COLO829 (cell line): ENCODE measurements at places on chromosomes 6 and 20.
A peak's percentile ranks its signal among the peaks of the same experiment; 100 is the strongest.

- DNase-seq, result no peak
Observed at GRCh38 chr20:60054716-60055634, 96.8 kb downstream of the CDH26 start.

DNA sequence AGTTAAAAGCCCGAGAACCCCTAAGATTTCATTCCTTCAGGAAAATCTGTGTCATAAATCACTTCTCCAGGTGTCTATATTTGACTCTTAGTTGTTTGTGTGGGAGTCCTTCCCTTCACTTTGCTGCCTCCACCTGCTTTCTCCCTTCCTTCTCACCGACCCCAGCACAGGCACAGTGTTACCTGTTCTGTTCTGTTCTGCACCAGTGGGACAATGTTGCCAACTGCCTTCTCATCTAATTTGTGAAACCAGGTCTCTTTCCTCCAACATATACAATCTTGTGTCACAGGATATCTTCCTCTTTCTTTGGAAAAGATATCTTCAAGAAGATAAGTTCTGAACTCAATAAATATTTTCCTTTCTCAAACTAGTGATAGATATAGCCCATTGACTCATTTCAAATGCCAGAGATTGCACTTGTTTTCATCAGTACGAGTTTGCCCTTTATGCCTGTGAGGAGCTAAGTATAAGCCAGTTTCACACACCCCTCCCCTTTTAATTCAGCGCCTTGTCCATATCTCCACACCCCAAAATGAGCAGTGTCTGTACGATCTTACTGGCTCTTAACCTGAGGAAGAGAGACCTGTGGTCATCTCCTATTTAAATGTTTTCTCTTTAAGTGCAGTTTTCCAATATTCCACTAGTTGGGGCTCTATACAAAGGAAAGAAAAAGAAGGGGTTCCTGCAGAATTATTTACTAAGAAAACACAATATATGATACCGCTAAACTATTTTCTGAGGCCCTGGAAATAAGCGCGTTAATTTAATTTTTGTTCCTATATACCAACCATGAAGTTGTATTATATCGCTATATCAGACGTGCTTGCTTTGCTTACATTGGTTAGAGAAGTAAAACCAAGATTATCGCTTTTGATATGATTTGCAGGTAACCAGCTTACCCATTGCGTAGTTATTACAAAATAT, 81.6 kb upstream of the PREP start:
- peak; percentile 33 for DNase-seq

- DNase-seq, result no peak
Observed at GRCh38 chr6:140079328-140079727, 704.9 kb upstream of the CITED2 start.

DNA sequence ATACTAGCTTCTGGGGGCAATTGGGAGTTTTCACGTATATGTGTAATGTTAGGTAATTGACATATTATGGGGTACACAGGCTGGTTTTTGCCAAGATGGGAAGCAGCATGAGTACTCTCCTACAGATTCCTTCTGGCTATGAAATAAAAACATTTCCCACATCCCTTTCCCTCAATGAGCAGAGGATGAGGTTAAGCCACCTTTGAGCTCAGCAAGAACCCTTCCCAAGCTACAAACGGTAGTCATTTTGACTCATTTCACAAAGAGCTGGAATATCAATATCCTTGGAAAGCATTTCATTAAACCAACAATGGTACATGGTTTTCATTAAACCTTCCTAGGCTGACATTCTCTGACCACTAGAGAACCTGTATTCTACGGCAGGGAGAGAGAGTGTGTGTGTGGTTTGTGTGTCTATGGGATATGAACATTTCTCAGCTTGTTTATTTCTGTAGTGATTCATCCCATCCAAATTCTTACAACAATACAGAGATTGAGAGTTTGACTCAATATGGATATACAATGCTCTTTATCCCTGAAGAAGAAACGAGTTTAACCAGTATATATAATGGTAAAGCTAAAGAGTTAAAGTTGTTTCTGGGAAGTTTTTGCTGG, 119.5 kb downstream of the ARHGAP18 start:
- DNase-seq, result no peak

GRCh38 chr20:53738945-53739798, 145.5 kb upstream of the ZNF217 start:
- DNase-seq, result no peak

GRCh38 chr6:17224056-17224455, 57.1 kb upstream of the RBM24 start:
- no peak for DNase-seq

DNA sequence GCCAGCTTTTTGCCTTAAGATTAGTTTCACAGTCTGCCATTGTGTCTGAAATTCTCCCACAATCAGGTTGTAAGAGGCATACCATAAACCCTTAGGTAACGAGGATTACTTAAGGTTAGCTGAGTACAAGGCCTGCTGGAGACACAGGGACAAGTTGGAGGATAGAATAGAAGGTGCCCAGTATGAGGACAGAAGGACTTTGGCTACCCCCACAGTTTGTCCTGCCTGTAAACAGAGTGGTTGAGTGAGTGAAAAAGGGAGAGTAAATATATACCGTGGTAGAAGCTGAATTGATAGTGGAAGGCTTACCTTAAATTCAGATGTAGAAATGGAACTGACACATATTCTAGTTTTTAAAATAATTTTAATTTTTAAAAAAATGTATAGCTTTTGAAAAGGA, 19.3 kb downstream of the RPRD1B start:
- no peak for DNase-seq

DNA sequence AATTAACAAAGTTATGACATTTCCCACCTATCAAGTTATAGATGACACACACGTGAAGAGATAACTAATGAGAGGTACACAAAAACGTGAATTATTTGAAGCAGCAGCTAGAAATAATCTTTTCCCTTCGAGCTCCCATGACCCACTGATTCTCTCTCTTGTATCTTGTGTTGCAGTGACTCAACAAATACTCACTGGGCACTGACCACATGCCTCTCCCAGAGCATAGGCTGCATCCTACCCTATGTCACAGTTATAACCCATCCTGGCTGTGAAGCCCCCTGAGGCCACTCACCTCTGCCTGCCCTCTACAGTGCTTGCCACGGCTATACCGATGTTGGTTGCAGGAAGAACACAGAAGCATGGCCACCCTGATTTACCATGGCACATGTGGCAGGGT, 91.8 kb downstream of the INSM1 start:
- no peak for DNase-seq

- no peak for DNase-seq
Observed at GRCh38 chr6:112237595-112237994, 16.8 kb downstream of the LAMA4 start.

- DNase-seq, result peak; percentile 93
Observed at GRCh38 chr6:15628499-15629131, 34.2 kb downstream of the DTNBP1 start.

- peak; percentile 48 for DNase-seq
Observed at GRCh38 chr20:21074605-21075336, 31.4 kb downstream of the LINC00237 start.

DNA sequence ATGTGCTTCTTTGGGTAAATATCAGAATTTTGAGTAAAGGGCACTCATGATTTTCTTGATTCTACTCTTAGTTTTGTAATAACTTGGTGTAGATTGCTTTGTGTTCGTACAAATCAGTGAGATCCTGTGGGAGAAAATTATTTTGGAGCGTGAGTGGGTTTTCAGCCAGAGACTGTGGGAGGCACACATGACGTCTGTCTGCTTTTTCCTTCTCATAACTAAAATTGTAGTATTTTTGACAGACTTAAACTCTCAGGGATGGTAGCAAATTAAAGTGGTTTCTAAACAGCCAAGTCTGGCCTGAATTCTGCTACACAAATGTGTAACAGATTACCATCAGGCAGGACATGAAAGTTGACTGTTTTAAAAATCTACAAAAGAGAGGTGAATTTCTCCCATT, 222.6 kb downstream of the OTOR start:
- no peak for DNase-seq

GRCh38 chr6:135268740-135269139, 87.6 kb downstream of the MYB start:
- DNase-seq, result no peak

- no peak for DNase-seq
Observed at GRCh38 chr6:71187141-71187540, 101.5 kb upstream of the OGFRL1 start.

DNA sequence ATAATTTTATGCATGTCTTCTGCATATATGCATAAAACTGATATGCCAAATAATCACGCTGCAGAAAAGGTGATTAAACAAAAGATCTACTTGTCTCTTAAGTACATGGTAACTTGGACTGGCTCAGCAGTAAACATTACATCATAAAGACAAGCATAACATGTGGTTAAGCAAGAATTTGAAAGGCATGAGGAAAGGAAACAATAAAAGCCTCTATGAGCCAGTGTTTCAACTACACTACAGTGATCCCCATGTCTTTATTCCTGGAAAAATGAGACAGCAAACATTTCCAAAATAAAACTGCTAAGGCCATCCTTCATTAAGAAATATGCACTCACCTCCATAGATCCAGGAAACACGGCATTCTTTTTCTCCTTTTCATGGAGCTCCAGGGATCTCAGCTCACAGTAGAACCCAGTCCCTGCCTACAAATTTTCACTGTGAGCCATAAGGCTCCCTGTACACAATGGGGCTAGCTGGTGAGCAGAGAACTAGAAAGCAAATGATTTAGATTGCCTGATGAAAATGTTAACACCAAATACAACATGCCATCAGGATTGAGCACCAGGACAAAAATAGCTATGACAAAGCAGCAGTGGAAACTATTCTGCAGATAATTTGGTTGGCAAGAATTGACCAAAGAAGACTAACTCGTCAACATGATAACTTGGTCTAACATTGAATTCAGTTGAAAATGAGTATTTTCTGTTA, 156.1 kb downstream of the COL21A1 start:
- DNase-seq, result peak; percentile 49

DNA sequence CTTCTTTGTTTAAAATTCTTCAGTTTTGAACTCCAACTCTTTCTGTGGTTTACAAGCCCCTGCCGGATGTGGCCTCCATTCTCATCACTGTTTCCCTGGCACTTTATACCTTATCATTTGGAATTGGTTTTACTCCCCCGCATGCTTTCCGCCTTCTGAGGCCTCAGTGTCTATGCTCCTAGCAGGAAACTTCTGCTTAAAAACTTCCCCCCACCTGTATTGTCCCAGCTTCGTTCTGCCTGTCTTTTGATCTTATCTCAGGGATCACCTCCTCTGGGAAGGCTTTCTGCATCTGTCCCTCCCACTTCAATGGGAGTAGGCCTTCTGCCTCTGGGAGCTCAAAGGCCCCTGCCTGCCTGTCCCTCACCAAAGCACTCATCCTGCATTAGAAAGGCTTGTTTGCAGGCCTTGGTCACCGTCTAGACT, 3.4 kb upstream of the ANGPT4 start:
- DNase-seq, result no peak

GRCh38 chr6:167786853-167787675, 39.6 kb upstream of the AFDN start:
- DNase-seq, result no peak

- no peak for DNase-seq
Observed at GRCh38 chr6:28124971-28125353, 553 bp downstream of the ZSCAN16 start.

DNA sequence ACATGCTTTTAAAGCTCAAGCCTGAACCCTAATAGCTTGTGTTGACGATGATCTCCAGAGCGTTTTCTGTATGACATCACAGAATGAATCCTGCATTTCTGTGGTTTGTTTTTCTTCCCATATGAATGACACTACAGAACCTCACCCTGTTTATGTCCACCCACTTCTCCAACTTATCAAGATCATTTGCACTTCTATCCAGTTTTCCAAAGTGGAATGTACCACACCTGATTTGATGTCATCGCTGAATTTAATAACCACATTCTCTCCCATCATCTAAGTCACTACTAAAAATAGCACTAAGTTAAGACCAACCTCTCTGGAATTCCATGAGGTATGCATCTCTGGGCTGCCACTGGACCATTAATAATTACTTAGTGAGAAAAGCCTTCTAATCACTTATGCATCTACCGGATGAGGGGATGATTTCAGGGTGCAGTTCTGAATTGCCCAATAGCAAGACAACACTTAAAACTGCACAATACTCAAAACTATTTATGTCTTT, 33.3 kb upstream of the CITED2 start:
- DNase-seq, result no peak

DNA sequence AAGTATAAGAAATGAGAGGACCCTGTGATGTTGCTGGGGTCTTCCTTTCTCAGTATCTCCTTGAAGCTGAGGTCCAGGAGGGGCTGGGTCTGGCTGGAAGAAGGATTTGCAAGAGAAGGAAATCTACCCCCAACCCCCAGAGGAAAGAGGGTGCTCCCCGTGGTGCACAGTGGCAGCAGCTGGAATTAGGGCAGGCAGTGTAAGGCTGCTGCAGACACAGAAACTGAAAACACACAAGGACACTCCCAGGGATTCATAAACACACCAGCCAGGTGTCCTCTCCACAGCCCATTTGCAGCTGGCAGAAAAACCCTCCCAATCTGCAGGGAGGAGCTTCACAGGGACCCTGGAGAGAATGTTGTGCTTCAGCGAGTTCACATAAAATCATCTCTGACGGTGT, 297.2 kb downstream of the CDH26 start:
- DNase-seq, result no peak

- DNase-seq, result peak; percentile 56
Observed at GRCh38 chr20:37911838-37912281, 8.9 kb downstream of the VSTM2L start.

- DNase-seq, result no peak
Observed at GRCh38 chr6:35195120-35195780, 18.5 kb upstream of the SCUBE3 start.

- peak; percentile 7 for DNase-seq
Observed at GRCh38 chr6:147046141-147046877, 157.9 kb upstream of the STXBP5 start.

GRCh38 chr6:27078734-27079357, 168.7 kb upstream of the PRSS16 start:
- DNase-seq, result peak; percentile 64

DNA sequence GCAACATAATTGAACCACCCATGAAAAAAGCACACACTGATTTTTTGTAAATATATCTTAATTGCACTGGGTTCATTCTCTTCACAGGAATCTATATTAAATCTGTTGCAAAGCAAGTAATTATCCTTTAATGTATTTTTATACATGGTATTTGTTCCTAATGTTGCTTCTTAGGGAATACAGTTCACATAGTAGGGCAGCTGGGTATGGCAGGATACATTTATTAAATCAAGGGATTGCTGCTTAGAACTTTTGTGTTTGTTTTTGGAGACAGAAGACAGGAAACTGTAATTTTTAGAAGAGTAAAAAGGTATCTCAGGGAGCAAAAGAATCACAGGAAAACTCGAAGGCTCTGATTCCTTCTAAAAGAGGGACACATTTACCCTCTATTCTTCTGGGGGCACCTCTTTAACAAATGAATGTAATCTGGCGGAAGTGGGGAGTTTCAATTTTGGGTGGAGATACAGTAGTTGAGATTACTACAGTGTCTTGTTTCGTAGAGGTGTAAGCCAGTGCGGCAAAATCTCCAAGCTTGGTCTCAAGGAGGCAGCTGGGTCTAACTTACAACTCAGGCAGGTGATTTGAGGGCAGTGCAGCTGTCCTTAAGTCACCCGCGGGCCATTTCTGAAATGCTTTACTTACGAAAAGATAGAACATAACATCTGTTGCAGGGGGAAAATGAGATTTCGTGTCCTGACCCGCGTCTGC, 812 bp upstream of the SMIM13 start:
- peak; percentile 35 for DNase-seq

GRCh38 chr6:6166064-6166463, 154.4 kb downstream of the F13A1 start:
- DNase-seq, result no peak
